ENCODE measurements at places on chromosomes 13 and 19.

DNA sequence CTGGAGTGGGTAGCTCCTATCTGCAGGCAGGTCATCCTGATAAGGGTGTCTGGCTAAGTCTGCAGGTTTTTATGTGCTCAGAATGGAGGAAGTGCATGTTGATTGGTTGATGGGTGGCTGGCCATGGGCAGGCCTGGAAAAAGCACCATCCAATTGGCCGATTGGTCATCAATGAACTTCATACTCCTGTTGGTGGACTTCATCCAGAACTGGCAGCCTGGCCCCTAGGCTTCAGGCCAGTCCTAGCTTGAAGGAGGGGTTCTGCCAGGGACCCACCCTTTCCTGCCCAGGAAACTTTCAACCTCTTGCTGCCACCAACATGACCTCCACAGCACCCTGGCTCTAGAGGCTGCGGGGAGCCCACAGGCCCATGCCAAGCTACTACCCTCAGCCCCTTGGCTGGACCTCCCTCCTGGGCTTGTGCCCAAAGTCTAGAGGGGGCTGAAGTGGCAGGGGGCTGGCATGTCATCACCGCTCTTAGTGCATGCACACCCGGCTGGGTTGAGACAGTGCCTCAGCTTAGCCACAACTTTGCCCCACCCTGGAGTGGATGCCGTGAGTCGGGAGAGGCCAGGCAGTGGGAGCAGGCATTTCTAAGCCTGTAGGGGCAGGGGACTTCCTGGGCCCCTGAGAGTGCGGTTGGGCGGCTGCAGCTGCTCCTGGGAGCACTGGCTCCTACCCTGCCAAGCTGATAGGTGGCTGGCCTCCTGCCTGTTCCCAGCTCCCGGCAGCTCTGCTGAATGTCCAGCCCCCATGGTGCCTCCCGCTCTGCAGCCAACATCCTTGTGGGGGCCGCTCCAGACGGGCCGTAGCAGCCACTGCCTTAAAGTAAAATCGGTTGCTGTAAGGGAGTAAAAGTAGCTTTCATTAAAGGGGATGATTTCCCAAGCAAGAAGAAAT lies 13.2 kb downstream of the DNAJC15 start:
- no peak for DNase-seq

- no peak for DNase-seq
Observed at GRCh38 chr19:49830766-49831165, 12.7 kb downstream of the MED25 start.

DNA sequence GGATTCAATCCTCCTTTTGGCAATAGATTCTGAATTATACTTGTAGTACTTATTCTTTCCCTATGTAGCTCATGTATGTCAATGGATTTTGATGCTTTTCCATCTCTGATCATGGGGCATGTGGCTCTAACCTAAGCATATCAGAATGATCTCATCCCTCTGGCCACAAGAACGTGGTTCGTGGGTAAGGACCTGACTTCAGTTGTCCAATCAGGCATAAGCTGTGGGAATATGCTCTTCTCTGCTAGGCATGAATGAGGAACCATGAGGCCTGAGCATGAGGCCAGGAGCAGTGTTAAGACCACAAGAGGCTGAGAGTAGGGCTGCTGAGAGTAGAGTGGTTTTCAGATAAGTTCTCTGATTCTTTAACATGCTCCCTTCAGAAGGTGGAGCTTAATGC lies 292.4 kb upstream of the TSHZ3 start:
- DNase-seq = no peak

- no peak for DNase-seq
Observed at GRCh38 chr13:93561576-93562225, 335.1 kb downstream of the GPC6 start.

- no peak for DNase-seq
Observed at GRCh38 chr13:98677398-98677797, 75.1 kb downstream of the SLC15A1 start.

DNA sequence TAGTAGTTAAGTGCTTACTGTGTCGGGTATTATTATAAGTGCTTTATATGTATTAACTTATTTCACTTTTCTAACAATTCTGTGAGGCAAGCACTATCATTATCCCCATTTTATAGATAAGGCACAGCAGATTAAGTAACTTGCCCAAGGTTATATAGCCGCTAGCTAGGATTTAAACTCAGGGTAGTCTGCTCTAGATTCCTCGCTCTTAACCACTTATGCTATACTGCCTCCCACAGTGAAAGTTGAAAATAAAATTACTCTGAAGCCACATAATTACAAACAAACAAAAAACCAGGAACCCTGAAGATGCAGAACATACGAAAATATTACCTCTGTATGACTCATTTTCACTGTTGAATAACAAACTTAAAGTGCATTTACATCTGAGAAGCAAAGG lies 3.9 kb downstream of the TEX30 start:
- no peak for DNase-seq

DNA sequence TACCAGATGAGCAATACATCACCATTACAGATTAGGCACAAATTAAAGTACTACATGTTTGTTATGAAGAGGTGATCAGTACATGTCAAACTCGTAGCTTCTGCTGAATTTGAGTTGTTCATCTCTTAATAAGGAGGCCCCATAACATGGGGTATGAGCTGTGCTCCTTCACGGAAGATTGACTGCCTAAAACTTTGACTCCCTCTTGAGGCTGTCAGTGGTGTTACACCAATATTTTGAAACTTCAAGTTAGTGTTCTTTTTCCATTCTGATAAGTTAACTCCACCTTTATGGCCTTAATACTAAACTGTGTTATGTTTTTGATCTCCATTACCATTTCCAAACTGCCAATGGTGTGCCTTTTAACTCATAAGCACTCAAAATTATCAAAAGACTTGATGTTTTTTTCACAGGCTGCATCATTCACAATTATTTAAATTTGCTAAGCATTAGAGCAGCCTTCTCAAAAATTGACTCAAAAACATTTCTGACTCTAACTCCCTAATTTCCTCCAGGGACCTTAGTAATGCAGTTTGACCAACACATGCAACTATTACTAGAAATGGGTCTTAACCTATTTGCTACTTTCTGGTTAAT lies 1591.5 kb downstream of the PCDH9 start:
- no peak for DNase-seq

DNA sequence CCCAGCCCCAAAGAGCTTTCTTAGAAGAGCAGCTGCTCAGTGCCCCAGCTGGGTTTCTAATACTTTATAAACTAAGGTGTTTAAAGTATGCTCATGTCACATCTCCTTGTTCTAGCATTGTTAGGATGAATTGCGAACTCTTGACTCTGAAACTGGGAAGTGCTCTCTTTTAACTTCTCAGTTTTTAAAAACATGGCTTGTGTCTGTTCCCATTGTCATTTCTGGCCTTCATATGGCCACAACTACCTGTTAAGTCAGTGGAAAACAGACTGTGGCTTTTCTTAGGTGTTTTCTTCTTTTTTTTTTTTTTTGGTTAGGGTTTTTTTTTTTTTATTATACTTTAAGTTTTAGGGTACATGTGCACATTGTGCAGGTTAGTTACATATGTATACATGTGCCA lies 164.7 kb downstream of the KCNRG start:
- no peak for DNase-seq

GRCh38 chr19:29928831-29929230 lies 13.2 kb upstream of the URI1 start:
- DNase-seq = no peak

DNA sequence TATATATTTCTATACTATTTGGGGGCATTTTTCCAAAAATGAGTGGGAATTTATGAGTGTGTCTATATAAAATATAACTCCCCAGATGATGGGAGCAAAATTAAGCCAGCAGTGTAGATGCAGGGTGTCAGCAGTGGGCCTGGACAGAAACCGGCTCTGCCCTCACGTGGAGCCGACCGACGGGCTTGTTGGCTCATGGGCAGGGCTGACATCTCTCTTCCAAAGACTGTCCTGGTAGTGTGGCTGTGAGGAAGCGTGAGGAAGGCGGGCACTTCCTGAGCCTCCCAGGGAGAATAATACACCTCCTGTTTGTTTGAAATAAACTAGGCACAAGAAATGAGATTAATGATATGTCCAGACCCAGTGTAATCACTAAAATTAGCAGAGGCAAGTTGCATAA lies 206.5 kb downstream of the TEX29 start:
- no peak for DNase-seq

DNA sequence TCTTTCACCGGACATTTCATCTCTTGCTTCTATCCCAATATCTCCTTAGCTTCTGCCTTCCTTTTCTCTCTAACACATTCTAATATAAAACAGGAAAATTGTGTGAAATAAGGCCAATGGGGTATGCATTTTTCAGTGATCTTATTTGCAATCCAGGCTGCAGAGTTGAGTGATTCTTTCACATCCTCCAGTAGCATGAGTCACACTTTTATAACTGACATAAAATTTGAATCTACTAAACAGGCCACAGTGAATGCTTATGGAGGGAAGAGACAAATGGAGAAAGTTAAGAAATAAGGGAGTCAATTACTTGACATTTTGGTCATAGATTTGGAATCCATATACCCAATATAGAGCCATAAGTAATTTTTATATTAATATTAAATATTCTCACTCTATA lies 1037.0 kb upstream of the SPRY2 start:
- no peak for DNase-seq

DNA sequence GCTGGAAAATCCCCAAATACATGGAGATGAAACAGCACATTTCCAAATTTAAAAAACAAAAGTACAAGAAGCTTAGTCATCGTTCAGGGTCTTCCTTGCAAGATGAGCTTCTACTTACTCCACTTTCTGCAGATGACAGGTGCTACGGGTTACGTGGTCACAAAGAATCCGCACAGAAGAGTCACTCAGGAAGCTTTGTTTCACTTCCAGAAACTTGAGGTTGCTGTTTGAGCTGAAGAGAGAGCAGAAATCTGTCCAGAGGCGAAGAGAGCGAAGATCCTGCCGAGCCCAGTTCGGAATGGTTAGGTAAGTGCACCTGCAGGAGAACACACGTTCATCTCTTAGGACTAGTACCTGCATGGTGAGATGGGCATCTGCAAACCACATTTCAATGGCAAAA lies 9.4 kb downstream of the NLRP7 start:
- no peak for DNase-seq

DNA sequence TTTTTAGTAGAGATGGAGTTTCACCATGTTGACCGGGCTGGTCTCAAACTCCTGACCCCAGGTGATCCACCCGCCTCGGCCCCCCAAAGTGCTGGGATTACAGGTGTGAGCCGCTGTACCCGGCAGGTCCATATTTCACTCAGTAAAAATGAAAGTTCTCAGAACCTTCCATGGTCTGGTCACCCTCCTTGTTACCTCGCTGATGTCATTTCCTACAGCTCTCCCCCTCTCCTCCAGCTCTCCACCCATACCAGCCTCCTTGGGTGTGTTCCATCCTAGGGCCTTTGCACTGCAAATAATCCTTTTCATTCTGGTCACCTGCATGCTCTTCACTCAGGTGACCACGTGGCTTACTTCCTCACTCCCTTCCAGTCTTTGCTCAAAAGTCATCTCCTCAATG lies 78.2 kb upstream of the TNFSF11 start:
- DNase-seq = no peak

GRCh38 chr19:310781-311496 lies 19.7 kb upstream of the PLPP2 start:
- DNase-seq = no peak

DNA sequence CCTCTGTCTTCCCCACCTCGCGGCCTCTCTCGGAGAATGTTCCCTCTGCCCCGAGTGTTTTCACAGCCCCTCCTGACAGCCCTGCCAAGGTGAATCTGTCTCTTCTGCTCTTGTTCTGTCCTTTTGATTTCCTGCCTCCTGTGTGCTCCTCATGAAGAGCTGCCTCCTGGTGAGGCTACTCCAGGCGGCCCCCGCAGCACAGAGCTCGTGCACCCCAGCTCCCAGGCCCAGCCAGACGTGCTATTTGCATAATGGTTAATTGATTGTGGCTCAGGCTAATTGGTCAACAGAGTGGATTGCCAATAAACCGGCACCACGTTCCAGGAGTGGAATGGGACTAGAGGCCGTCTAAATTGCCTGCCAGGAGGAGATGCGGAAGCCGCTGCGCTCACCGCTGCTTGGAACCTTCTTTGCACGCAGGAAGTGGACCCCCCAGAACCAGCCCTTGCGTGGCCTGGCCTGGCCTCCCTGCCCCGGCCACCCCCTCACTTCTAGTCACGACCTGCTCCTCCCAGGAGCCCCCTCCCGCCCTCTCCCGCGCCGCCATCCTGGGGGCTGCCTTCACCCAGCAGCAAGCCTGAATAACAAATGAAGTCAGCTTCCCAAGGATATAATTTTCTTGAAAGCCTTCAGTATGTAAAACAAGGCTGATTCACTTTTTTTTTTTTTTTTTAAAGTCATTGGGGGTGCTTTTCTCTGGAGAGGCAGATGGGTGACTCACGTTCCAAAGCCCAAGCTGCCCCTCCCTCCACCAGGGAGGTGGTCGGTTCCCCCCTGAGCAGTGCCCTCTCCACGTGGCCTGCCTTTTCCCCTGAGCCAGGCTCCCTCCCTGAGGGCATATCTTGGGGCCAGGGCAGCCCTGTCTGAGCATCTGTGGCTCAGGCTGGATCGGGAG lies 144.0 kb downstream of the KDM4B start:
- no peak for DNase-seq

GRCh38 chr19:6753178-6754031 lies 13.8 kb downstream of the SH2D3A start:
- peak; percentile 39 for DNase-seq

GRCh38 chr13:110317093-110317492 lies 10.0 kb downstream of the COL4A2 start:
- DNase-seq = no peak

DNA sequence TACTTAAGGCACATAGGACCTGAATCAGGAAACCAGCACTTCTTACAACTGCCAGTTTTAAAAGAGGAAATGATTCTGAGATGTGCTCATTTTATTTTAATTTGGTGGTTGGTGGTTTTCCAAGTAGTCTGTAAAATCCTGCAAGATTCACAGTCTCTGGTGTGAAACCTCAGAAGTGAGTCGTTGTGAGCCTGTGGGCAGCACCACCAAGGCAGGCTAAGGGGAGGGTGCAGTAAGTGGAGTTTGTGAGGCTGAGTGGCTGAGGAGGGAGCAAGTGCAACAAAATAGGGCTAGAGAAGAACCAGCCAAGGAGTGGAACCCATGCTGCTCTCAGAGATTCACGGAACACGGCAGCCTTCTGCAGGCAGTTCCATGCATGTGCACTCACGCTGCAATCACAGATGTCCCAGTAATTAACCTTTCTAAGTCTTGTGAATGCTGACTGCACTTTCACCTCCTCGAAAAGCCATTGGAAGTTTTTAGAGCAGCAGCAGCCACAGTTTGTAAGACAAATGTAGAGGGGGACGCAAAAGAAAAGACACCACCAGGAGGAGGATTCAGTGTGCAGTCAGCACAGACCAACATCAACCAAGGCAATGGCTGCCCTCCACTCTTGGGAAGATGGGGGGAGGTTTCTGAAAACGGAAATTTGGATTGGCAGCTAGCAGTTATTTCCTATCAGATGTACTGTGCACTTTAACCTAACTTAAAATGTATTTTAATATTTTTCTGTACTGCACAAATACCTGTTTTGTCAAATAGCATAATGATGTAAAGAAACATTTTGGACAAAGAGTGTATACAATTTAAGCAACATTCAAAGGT lies 44.9 kb downstream of the ESD start:
- no peak for DNase-seq

All from activated T-helper 1 cell treated with anti-CD3 and anti-CD28 coated beads, Interleukin-2, amount 50 U/mL, for 16 hours (primary cell).